Activated naive CD8-positive, alpha-beta T cell treated with anti-CD3 and anti-CD28 coated beads for 36 hours (primary cell): ENCODE measurements at places on chromosomes 11 and 22.
A peak's percentile ranks its signal among the peaks of the same experiment; 100 is the strongest.

DNA sequence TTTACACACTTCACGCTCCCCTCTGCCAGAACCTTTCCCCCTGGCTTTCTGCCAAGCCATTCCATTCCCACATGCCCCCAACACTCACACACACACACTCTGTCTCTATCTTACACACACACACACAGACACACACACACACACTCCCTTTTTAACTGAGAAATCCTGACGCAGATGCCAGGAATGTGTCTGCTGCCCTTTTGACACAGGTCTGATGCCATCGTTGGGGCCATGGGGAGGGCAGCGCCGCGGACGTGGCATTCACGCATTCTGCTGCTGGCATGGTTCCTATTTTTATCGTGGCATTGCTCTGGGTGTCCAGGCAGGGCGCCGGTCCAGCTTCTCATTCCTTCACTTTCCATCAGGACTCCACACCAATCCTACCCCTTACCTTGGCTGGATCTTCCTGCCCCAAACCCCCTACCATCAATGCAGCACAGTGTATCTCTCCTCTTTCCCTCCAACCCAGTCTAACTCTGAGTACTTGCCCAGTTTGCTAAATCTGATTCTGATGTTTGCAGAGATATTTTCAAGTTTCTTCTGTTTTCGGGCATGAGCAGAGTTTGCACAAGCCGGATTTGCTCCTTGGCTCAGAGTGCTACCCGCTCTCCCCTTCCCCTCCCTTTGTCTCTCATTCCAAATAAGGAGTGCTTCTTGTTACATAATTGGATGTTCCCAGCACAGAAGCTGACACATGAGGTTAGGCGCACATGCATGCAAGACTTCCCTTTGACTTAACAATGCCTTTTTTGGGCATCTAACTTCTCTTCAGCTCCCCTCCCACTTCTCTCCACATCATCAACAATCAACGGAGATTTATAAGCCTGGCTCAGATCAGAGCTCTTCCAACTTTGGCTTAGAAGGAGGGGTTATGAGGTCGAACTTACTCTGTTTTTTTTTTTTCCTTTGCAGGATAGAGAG is 18.8 kb downstream of the SNX19 start:
- DNase-seq: no peak

GRCh38 chr22:44809456-44809855 is 57.1 kb downstream of the ARHGAP8 start:
- no peak for DNase-seq

DNA sequence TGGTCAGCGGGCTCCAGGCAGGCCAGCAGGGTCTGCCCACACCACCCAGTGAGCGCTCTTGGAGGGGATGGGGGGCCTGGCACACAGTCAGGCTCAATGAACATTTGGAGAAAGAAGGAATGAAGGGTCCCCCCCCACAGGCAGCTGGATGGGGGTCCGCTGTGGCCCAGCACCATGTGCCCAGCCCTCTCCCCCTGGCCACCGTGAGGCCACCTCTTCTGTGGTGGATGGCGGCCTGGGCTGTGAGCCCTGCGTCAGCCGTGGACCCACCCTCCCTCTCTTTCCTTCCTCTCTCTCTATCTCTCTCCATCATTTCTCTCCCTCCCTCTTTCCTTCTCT is 35.1 kb upstream of the MUC5AC start:
- DNase-seq: no peak

- DNase-seq: no peak
Measured at GRCh38 chr11:63919267-63920125, 2.5 kb upstream of the RCOR2 start.

GRCh38 chr11:10329935-10330334 is 25.1 kb downstream of the ADM start:
- DNase-seq: no peak

- no peak for DNase-seq
Measured at GRCh38 chr11:106101819-106102218, 24.4 kb downstream of the AASDHPPT start.

- DNase-seq: peak; percentile 47
Measured at GRCh38 chr22:27804470-27805297, 3.1 kb upstream of the MN1 start.

GRCh38 chr11:130514316-130514715 is 65.9 kb downstream of the ADAMTS15 start:
- no peak for DNase-seq

- DNase-seq: no peak
Measured at GRCh38 chr22:49307870-49308269, 519.8 kb downstream of the BRD1 start.

DNA sequence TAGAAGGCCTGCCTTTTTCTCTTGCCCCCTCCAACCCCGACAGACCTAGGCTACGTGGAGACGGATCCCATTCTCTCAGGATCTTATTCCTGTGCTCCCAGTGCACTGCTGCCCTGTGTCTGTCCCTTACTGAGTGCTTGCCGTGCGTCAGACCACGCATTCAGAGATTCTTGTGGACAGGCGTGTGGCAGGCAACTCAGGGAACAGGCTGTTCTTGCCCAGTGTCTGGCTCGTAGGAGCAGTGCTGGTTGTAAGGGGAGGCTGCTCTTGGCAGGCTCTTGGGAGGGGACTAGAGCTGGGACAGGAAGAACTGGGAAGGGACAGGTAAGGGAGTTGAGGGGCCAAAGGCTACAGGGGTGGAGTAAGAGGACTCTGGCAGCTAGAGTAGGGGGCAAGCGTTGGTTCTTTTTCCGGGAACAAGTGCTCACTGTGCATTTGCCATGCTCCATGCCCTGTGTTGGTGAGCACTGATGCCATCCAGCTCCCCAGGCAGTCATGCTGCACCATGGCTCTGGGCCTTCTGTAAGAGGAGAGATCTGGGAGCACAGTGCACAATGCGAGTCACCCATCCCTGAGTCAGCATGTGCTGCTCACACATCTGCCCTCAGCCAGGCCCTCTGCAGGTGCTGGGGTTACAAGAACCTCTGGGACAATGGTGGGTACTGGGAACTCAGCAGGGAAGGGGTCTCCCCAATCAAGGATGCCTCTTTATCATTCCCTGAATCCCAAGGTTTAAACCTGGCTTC is 119.1 kb downstream of the TBC1D22A start:
- DNase-seq: no peak

DNA sequence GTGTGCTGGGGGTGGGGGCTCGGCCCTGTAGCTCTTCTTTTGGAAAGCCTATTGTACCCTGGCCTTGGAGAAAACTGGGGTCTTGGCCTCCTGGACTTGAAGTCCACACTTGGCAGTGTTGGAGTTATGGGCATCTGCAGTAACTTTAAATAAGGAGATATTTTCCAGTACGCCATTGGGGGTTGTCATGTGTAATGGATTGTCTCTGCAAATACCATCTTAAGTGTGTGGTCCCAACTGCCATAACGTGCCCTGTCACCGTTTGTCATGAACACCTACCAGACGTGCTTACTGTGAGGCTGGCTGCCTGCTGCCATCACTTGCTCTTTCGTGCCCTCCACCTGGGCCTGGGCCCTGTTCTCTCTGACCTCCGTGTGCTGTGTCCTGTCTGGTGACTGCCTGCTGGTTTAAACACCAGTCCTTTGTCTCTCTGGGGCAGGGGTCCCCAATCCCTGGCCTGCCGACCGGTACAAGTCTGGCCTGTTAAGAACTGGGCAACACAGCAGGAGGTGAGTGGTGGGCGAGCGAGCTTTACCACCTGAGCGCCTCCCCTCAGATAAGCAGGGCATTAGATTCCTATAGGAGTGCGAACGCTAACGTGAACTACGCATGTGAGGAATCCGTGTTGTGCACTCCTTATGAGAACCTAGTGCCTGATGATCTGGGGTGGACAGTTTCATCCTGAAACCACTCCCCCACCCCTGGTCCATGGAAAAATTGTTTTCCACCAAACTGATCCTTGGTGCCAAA is 3.6 kb upstream of the ZDHHC8 start:
- no peak for DNase-seq

DNA sequence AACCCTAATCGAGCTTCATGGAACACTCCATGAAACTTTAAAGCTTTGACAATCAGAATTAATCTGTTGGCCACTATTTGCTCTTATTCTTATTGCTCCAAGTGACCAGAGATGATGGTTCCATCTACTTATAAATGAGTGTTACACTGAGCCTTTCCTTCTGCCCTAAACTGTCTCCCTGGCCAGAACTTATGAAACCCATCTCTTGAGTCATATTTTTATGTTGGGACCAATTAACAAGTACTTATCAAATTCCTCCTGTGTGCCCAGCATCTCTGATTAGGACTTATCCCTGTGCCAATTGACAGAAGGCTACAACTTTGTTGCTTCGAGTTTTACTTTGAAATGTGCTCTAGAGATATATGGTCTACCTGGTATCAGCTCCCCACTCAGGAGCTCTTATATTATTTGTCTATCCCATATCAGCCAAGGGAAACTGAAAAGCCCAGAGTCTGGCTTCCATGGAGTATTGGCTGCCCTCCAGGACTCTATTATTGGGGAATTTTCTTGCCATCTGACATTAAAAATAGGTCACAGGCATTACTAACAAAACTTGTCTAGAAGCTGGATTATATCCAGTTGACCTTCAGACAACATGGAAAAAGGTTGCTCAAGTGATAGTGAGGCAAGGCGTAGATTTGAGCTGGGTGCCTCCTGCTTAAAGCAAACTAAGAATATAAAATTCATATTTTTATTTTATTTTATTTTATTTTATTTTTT is 8.8 kb downstream of the KREMEN1 start:
- no peak for DNase-seq

DNA sequence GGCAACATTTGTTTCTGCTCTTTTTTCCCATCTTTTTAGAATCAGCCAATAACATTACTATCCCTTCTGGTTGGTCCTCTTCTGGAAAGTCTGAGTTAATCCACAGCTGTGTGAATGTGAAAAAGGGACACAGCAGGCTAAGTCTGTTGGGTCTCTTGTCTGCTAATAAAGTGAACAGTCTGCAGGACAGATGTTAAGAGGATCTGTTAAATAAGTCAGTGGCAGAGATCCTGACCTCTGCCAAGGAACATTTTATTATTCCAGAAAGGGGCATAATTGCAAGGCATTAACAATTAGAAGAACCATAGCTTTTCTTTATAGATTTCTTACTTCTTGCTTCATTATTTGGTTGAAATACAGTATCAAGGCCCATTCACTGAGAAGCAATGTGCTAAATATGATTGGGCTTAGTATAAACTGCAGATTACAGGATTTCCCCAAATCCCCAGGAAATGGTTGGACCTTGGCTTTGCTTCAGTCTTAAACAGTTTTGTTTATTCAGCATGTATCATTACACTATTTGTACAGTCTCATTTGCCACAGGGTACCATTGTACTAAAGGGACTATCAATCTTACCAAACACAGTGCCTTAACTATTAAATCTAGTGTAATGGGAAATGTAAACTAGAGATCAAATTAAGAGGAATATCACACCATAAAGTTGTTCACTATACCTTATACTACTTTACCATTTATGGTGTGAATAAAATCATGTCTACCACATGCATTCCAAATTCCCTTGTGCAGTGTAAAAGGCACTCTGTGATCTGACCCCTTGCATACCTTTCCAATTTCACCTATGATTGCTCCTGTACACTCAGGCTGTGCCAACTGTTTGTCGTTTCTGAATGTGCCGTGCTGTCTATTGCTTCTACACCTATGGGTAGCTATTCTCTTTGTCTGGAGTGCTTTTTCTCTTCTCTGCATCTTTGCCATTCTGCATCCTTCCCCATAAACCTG is 274.0 kb downstream of the SOX6 start:
- no peak for DNase-seq

GRCh38 chr11:131491503-131491902 is 121.1 kb downstream of the NTM start:
- DNase-seq: no peak

DNA sequence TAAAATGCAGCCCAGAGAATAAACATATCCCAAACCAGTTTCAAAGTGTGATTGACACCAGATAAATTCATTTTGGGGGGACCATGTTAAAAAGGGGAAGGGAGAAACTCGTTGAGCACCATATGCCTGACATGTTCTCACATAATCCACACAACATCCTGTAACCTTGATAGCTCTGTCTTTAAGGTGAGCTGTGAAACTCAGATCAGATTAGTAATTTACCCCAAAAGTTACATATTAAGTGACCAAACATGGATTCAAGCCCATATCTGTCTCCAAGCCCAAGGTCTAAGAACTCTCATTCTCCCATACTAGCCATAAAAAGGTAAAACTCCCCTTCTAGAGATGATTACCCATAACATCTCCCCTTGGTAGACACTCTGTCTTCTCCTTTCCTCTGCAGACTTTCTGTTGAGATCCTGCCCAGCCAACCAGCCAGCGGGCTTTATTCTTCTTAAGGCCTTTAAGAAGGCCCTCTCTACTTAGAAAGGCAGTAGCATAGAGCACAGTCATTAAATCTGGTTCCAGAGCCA is 150.7 kb downstream of the CCDC34 start:
- no peak for DNase-seq

DNA sequence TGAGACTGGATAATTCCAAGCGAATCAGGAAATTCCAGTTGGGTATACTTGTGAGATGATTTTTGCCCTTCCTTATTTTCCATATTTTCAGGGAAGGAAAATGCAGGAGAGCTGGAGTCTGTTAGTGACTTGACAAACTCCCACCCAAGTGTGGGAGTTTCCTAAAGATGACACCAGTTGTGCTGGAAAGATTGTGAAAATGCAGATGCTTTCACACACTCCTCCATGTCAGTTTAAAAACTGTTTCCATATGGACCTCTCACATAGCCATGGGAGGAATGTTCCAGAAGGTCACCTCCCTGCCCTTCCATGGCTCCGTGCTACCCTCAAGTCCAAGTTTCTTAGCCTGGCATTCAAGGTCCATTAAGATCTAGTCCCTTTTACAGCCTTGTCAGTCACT is 350.7 kb upstream of the NARS2 start:
- no peak for DNase-seq

GRCh38 chr11:134483857-134484256 is 71.8 kb upstream of the B3GAT1 start:
- no peak for DNase-seq

- no peak for DNase-seq
Measured at GRCh38 chr22:40473703-40474102, 103.3 kb downstream of the SGSM3 start.

- no peak for DNase-seq
Measured at GRCh38 chr11:614623-615503, 887 bp downstream of the IRF7 start.

GRCh38 chr11:104796301-104796700 is 102.0 kb downstream of the CASP12 start:
- no peak for DNase-seq

- DNase-seq: no peak
Measured at GRCh38 chr11:60235321-60235720, 7.6 kb downstream of the MS4A4E start.

- no peak for DNase-seq
Measured at GRCh38 chr11:95066716-95067038, at the start of gene SRSF8. Gene SRSF8 (plus strand): TSS chr11:95066919. CDS start chr11:95067227, 308 bp downstream.

DNA sequence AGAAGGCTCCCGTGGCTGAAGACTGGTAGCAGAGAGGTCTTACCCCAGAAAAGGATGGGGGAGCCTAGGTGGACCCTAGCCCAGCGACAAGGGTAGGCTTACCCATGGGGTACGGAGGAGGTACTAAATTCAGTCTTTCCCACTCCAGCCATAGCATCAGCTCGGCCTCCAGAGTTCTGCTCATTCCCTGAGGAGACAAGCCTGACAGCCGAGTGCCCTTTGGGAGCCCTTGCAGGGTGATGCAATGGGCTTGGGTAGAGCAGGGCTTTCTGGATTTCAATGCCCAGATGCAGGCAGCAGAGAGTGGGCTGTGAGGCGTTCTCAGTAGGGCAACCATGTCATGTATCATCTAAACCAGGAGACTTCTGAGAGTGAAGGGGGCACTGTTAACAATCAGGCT is 124.7 kb downstream of the MICAL2 start:
- DNase-seq: no peak

GRCh38 chr22:31680861-31681341 is 18.9 kb upstream of the PISD start:
- no peak for DNase-seq

GRCh38 chr11:1763796-1764661 is at the start of gene CTSD:
Gene CTSD (minus strand): TSS chr11:1763927. CDS start chr11:1763859, 68 bp downstream.
- peak; percentile 91 for DNase-seq
